ENCODE measurements at places on chromosomes 4 and X.

DNA sequence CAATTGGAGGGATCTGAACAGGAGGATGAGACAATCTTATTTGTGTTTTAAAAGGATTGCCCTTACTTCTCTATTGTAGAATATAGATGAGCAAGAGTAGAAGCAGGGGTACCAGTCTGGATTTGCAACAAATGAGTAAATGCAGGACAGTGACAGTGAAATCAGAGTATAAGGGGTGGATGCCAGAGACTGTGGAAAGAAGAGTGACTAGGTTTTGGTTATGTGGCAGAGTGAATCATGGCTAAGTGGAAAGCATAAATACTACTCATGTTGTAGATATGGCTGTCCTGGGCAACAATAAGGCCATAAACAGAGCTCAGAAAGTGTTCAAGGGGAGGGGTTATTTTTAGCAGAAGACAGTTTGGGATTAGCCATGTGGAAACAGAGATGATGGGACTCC lies 6.0 kb upstream of the VSIG4 start:
- DNase-seq = no peak

DNA sequence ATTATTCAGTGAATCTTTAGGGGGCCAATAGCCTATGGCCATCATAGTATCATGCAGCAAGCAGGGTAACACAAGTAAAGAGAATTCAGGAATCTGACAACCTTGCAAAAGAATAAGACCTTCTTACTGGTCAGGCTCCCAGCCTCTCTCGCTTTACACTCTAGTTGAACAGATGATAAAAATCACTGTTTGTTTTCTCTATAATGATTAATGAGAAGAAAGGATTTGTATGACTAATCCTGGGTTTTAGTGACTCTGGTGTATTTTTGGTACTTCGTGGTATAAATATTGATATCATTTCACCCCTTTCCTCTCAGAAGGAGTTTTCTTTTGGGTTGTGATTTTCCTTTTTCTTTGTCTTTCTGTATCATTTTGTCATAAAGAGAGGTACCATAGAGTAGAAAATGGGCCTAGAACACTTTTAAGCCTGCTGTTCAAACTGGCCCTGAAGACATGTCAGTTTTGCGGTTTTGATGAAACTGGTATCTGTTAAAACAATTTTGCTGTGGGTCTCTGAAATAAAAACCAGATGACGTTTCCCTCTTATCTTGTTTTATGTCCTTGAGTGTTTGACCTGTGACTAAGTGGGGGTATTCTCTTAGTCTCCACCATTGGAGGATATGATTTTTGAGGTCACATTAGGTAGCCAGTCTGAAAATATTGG lies 294.9 kb upstream of the TBX22 start:
- DNase-seq = no peak

DNA sequence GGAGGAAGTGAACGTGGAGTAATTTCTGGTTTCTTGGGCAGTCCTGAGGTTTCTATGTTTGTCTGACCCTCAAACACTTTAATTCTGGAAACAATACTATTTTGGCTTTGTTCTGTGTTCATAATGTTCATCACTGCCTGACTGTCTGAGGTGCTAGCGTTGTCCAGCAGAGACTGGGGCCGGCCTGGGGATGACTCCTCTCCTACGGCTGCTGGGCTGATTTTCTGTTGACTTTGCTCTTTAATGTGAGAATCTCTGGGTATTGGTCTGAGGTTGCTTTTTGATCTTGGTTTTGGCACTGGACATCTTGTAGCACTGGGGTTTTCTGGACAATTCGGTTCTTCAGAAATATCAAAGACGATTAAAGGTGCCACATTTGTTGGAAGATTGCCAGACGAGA lies 75.8 kb downstream of the RPS3A start:
- DNase-seq = no peak

- peak; percentile 24 for DNase-seq
Observed at GRCh38 chrX:42119076-42119475, 195.7 kb upstream of the CASK start.

DNA sequence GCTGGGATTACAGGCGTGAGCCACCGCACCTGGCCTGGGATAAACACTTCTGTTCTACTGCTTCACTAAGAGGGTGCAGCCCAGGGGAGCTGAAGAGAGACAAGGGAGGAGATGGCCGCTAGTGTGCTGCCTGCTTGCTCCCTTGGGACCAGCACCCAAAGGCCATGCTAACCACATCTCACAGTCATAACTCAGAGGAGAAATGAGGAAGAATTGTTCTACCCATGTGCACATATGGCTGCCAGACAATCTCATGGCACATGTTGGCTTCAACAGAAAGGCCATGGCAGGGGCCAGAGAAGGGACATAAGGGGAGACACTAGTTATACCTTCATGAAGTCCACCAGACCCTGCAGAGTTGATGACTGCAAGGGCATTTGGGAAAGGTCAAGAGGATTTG lies 22.4 kb downstream of the CLDN22 start:
- no peak for DNase-seq

GRCh38 chr4:3178351-3178750 lies 70.6 kb upstream of the MSANTD1 start:
- DNase-seq = no peak

DNA sequence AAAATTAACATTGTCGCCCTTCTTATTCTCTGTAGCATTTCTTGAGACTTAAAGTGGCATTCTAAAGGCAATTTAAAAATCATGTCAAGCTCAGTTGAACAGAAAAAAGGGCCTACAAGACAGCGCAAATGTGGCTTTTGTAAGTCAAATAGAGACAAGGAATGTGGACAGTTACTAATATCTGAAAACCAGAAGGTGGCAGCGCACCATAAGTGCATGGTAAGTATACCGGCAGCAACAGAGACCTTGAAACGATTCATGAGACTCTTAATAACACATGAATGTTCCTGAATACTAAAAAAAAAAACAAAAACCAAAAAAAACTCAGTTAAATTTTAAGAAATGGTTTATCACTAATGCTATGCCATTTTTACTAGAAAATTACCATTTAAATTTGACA lies 82.4 kb upstream of the HPRT1 start:
- DNase-seq = peak; percentile 14

GRCh38 chr4:143347484-143348111 lies 10.9 kb downstream of the GAB1 start:
- DNase-seq = no peak

DNA sequence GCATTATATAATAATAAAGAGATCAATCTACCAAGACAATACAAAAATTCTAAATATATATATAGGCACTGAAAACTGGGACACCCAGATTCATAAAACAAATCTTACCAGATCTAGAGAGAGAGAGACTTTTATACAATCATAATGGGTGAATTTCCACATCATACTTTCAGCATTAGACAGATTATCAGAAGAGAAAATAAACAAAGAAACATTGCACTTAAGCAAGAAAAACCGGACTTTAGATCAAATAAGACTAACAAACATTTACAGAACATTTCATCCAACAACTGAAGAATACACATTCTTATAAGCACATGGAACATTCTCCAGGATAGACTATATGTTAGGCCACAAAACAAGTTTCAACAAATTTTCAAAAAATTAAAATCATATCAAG lies 245.1 kb downstream of the INPP4B start:
- no peak for DNase-seq

DNA sequence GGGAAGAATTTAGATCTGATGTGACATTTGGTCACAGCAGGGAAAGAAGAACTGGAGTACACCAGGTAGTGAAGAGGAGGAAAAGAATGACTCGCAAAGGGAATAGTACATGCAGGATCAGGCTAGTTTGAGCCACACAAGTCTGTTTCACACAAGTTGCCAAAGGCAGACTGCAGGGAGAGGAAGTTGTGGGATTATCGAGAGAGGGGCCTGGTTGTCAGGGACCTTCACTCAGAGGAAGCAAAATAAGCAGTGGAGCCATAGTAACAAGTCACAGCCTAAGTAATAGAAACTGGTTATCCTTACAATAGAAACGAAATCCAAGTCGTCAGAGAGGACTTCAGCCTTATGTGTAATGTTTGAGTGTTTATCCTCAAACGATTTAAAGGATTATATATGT lies 316.7 kb upstream of the HTR2C start:
- no peak for DNase-seq

- no peak for DNase-seq
Observed at GRCh38 chrX:2183193-2183725, 317.5 kb downstream of the DHRSX start.

DNA sequence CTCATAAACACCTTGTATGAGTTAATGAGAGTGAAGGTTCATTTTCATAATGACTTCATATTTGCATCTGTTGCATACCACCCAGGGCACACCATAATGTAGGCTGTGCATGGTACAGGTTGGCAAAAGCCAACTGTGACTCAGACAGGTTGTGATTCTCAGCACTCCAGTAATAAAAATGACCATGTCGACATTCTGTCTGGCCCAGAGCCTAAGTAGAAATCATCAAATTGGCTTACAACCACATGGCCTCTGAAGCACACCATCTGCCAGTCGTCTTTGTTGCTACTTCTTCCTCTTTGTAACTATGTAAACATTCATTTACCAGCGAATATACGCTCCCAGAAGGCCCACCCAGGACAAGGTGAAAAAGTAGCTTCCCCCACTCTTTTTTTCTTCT lies 459.5 kb downstream of the GASK1B start:
- DNase-seq = no peak

DNA sequence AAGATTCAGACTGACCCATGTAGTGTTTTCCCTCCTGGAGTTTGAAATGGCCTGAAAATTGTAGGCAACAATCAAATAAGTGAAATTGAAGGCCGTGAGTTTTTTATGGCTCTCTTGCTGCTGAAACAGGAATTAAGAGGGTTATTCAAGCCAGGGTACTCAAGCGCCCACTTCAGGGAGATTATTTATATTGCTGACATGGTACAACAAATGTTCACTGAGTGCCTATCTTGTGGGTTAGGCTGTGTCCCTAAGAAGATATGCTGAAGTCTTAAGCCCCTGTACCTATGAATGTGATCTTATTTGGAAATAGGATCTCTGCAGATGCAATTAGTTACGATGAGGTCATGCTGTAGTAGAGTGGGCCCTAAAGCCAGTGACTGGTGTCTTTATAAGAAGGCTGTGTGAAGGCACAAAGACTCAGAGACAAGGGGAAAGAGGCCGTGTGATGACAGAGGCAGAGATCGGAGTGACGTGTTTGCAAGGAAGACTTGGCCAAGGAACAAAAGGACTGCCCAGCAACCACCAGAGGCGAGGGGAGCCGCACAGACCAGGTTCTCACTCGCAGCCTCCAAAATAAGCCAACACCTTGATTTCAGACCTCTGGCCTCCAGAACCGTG lies 72.9 kb downstream of the MED28 start:
- DNase-seq = no peak

DNA sequence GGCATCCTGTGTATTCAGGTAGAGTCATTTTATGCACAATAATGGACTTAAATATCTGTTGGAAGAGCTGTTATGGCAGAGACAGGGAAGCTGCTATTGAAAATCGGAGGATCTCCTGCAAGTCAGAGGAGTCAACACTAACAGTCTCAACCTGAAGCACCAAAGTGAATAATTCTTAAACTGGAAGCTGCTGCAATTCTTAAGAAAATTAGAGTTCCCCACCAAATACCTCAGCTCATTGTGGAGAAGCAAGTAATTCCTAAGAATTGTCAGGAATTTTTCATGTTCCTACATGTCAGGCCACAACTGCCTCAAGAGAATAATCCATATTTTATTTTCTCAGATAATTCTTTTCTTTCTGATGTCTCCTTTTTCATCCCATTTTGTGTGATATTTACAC lies 892.6 kb upstream of the LCORL start:
- no peak for DNase-seq

DNA sequence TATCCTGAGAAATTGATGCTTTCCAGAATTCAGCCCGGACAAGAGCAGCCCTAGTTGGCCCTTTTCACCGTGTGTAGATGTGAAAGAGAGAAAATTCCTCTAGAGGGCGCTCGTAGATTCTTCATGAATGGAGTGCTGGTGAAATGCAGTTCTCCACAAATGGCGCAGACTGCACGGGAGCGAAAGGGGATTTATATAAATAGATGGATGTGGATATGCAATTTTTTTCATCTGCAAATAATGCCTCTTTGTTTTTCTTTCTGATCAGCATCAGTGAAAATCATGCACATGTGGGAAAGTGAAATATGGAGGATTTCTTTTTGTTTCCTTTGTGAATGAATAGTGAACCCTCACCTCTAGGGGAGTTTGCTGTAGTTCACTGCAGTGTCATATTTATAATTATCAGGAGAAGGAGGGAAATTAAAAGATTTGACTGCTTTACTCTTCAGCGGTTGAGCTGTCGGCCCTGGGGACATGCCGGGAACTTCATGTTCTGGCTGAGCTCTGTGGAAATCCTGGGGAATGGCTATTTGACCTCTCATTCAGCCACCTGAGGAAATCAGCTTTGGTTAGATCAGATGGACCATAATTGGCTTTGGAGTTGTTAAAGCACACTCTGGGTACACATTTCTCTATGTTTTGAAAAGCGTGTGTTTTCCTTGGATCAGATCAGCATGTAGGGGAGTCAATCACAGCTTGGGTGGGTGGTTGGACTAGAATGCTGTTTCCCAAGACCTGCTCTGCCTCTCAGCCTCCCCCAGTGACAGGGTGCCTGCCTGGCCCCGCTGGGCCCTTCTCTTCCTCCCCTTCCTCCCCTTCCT lies 115.0 kb upstream of the SHISA3 start:
- peak; percentile 77 for DNase-seq

DNA sequence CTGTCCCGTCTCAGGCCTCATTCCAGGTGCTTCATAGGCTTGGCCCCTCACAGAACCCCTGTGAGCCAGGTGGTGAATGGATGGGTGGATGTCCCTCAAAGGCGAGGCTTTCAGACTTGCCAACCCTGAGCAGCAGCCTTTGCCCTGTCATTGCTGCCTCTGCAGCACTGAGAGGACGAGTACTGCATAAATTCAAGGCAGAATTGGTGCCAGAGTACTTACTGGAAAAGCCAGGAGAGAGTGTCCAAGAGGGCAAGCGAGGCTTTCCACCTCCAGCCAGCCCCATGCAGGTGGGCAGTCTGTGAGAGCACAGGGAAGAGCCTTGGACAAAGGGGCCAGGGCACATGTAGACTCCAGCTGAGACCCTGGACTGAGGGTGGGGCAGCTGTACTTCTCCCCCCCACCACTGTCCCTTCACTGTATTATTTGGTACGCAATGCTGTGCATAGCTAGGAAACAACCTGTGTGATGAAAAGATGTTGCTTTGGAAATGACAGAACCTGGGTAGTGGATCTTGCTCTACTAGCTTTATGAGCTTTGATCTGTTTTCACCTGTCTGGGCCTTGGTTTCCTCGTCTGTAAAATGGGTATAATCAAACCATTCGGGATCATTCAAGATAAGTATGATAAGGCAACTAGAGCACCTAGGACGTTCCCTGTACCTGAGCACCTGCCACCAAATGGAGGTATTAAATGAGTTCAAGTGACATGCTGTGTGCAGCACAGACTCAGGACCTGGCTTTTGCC lies 224.9 kb upstream of the PSAPL1 start:
- no peak for DNase-seq

DNA sequence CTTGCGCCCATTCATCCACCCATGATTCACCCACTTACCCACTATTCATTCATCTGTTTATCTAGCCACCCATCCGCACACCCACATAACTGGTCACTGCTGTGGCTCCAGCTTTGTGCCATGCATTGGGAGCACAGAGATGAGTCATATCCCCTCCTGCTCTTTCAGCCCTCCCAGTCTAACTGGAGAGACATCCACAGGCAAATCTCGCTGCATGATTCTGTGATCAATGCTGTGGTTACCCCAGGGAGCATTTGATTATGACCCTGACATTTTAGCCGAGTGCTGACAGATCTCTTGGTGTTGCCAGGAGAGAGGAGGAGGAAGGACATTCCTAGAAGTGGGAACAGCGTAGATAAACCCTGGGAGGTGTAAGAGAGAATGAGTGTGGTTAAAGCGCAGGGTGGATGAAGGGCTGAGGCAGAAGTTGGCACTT lies 10.4 kb upstream of the PORCN start:
- DNase-seq = peak; percentile 63

GRCh38 chrX:77347572-77347971 lies 99.6 kb upstream of the FGF16 start:
- no peak for DNase-seq
